ENCODE measurements at places on chromosomes 12 and 14.

DNA sequence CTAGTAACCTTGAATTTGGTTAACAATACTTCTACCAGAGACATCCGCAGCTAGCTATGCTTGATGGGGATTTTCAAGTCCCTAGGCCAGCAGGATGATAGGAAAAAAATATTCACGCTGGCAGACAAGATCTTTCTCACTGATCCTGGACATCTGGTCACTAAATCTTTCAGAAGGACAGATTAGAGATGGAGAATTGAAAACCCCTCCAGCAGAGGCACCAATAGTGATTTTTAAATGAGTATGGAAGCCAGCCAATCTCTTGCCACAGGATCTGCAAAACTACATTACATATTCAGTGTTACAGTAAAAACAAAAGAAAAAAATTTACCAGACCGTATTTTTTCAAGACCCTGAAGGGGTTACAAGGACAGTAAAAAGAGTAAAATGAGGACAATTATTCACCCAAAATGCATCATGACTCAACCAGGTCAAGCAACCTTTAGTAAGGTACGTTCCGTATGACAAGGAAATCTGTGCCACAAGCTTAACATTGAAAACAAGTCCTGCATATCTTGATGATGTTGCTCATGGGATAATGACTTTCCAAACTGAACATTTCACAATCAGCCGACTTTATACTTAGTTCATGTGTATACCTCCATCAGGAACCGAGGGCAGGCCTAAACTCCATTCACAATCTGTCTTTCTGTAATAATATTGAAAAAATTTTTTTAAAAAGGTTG is 239.5 kb downstream of the GXYLT1 start:
- DNase-seq = no peak

GRCh38 chr14:24434036-24434435 is 4.3 kb downstream of the KHNYN start:
- no peak for DNase-seq

GRCh38 chr12:116962197-116962596 is 51.4 kb downstream of the FBXW8 start:
- DNase-seq = no peak

- DNase-seq = no peak
These were observed 79.9 kb downstream of the SPRING1 start for GRCh38 chr12:116657921-116658495.

GRCh38 chr12:130752692-130753230 is 36.7 kb upstream of the RIMBP2 start:
- no peak for DNase-seq

- DNase-seq = no peak
These were observed 52.1 kb downstream of the PSMA6 start for GRCh38 chr14:35344107-35344807.

DNA sequence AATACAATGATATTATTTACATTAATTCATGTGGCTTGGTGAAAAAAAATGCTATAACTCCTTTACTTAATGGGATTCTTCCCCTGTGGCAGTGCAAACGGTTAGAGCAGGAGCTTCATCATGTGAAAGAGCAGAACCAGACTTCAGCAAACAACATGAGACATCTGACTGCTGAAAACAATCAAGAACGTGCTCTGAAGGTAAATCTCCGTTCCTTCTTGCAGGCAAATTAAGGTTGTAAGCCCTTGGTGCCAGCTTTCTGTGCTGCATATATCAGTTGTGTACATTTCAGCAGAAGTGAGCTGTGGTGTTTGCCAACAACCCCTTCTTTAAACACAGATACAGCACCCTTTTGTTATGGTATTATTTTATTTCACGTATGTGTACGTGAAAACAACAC is 171.7 kb downstream of the MIPOL1 start:
- DNase-seq = no peak

GRCh38 chr14:90805662-90806540 is 10.3 kb downstream of the TTC7B start:
- DNase-seq = no peak

- DNase-seq = no peak
These were observed 55.5 kb downstream of the FAM222A start for GRCh38 chr12:109768901-109769670.

DNA sequence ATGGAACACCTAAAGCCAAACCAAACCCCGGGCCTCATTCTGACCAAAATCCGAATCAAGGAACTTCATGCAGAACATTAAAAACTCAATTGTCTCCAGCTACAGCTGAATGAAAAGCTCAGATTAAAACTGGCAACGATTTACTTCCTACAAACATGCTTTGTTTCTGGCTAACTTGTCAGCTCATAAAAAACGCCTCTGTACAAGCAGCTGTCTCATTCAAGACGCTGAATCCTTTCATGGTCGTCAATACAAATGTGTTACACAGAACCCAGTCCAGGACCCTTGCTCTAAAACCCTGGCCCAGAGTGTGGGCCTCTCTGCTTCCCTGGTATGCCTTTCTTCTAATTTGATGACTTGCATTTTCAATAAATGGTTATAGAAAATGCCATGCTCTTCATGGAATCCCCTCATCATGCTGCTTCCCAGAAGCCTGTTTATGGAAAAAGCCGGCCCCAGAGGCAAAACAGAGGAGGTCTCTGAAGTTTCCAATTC is 183.1 kb downstream of the PHLDA1 start:
- no peak for DNase-seq

- no peak for DNase-seq
These were observed 156.8 kb downstream of the ERC1 start for GRCh38 chr12:1147821-1148220.

DNA sequence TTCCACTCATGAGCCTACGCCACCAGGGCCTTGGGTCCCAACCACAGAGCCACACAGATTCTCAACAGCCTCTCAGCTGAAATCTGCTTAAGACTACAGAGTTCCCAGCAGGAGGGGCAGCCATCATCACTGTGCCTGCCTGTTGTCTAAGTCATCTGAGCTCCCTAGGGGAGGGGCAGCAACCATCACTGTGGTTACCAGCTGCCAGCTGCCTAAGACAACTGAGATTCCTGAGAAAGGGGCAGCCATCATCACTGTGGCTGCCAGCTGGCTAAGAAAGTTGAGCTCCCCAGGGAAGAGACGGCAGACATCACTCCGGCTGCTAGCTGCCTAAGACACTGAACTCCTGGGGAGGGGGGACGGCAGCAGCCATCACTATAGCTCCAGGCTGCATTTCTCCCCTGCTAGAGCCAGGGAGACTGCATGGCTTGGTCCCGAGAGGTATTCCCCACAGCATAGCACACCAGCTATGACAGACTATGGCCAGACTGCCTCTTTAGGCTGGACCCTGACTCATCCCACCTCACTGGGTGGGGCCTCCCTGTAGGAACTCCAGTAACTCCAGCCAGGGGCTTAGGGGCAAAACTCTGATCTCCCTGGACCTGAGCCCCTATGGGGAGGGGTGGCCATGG is 37.2 kb upstream of the C14orf132 start:
- DNase-seq = no peak

GRCh38 chr12:65566751-65567150 is 257.5 kb upstream of the HMGA2 start:
- DNase-seq = no peak

GRCh38 chr12:28859551-28859950 is 289.5 kb upstream of the FAR2 start:
- peak; percentile 51 for DNase-seq

DNA sequence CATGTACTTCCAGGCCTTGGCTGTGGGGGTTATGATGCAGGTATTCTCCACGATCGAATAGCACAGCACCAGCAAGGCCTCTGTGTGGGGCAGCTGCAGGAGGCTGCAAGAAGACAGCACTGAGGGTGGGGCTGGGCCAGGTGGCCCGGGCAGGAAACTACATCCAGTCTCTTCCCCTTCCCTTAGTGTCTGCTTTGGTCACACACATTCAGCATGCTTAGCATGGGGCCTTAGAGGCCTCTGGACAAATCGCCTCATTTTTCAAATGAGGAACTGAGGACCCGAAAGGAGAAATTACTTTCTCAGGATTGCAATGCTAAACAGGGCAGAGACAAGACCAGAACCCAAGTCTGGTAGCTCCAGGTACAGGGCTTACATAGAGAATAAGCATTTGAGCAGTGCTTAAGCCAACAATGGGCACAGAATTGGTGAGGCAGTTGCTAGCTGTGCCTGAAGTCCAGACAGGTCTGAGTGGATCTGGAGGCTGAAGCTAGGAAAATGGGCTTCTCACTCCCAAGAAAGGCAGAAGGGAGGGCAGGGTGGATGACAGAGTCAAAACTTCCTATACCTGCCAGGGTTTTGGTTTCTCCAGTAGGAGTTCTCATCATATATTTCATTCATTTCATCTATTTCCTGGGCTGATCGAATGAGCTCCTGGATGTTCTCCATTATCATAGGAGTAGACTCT is 3.5 kb downstream of the ACRBP start:
- DNase-seq = no peak

GRCh38 chr14:24761141-24761540 is 127.2 kb upstream of the GZMB start:
- DNase-seq = no peak

DNA sequence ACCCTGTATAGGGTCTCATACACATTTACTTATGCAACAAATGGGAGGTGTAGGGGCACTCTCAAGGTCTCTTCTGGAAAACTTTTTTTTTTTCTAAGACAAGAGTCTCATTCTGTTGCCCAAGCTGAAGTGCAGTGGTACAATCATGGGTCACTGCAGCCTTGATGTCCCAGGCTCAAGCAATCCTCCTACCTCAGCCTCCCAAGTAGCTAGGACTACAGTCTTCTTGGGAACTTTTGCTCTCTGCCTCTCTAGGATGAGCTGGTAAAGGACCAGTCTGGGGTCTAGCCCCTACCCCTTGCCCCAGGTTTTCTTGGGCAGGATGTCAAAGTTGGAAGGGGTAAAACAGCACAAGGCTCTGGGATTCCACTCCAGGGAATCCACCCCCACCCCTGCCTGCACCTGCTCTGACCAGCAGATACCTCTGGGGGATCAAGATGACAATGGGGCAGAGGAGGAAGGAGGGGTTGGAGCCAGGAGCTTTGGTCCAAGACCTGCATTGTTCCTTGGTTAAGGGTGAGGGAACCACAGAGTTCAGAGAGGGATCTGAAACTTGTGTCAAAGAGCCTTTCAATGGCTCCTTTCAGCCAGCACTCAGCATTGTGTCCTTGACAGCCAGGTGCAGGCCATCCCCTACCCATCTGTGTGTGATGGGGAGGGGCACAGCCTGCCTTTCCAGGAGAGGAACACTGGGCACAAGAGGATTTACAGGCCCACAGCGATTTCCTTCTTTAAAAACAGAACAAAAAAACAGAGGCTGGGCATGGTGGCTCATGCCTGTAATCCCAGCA is 12.2 kb downstream of the CTDSP2 start:
- DNase-seq = no peak

GRCh38 chr12:12247584-12247983 is 19.3 kb downstream of the LRP6 start:
- DNase-seq = no peak

- no peak for DNase-seq
These were observed 87.7 kb downstream of the TMEM30B start for GRCh38 chr14:61193476-61193875.

GRCh38 chr14:91599994-91600393 is 89.9 kb upstream of the PPP4R3A start:
- DNase-seq = no peak

GRCh38 chr14:91613459-91614112 is 103.5 kb upstream of the PPP4R3A start:
- DNase-seq = no peak

DNA sequence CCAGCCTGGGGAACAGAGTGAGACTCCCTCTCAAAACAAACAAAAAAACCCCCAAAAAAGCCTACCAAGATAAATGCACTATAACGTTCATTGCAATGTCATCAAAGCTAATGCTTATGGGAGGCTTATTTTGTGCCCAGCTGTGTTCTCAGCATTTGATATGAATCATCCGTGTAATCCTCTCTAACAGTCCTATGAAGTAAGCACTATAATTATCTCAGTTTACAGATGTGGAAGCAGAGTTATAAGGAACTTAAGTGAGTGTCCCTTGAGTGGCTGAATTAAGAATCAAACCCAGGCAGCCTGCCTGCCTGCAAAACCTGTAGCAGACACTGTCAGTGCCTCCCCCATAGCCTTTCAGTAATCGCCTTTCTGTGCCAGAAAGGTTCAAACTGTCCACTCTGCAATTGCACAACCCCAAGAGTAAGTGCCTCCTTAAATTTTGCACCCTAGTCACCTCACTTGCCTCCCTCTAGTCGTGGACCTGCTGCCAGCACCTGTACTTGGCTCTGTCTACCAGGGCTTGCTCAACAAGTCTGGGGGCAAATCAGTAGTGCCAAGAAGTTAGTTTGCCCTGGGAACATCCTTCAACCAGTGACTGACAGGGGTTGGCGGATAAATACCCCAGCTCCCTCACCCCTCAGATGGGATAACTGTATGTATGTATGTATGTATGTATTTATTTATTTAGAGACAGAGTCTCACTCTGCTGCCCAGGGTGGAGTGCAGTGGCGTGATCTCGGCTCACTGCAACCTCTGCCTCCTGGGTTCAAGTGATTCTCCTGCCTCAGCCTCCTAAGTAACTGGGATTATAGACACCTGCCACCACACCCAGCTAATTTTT is 23.8 kb upstream of the PPP1CC start:
- DNase-seq = no peak

DNA sequence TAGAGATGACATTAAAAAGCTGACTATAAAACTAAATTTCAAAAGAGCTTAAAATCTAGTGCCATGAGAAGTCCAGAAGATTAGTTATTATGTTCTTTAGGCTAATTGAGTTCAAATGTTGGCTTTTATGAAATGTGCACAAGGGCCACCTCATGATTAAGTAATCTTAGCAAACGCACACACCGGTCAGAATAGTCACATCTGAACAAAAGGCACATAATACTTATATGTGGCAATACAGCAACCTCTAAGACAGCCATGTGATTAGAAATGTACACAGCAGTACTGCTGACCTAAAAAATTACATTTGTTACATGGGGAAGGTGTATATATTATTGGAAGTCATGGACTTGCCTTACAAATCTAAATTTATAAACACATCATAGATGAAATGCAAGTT is 344.7 kb upstream of the GARIN6 start:
- no peak for DNase-seq

DNA sequence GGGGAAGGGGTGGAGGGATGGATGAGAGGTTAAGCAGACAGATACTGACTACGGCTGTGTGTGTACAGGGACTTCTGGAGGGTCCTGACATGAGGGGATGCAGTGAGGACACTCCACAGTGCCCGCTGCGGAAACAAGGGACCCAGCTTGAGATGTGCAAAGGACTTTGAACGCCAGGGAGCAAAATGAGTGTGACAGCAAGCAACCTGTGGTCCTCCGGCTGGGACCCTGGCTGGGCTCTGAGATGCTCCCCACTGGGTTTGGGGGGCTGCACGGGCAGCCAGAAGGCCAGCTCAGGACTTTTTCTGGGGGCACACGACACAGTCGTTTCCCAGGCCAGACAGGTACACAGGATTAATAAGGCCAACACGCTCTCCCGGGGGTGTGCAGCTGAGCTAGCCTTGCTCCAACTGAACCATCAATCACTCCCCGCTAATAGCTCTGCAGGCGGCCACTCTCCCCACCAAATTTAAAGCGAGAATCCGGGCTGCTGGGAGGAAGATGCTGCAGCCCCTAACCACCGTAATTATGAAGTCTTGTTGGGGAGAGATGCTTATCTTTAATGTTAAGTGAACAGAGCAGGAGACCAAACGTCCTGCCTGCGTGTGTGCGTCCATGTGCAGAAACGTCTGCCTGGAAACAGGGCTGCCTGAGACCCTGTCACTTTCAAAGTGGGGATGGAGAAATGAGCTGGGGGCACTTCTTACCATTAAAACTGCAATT is 51.6 kb upstream of the DLK1 start:
- no peak for DNase-seq

- no peak for DNase-seq
These were observed 69.3 kb downstream of the BCAT1 start for GRCh38 chr12:24879644-24880043.

- DNase-seq = no peak
These were observed 137.9 kb downstream of the NAV3 start for GRCh38 chr12:77968571-77968970.

- DNase-seq = peak; percentile 55
These were observed 29.2 kb downstream of the ZCCHC8 start for GRCh38 chr12:122471324-122472226.
